Activated naive CD8-positive, alpha-beta T cell treated with anti-CD3 and anti-CD28 coated beads for 36 hours (primary cell): ENCODE measurements at places on chromosomes 3 and 15. TPM values are rescaled to one million over a fixed set of nuclear protein-coding genes. Genes with fewer than 3 reads are reported as not detected.

DNA sequence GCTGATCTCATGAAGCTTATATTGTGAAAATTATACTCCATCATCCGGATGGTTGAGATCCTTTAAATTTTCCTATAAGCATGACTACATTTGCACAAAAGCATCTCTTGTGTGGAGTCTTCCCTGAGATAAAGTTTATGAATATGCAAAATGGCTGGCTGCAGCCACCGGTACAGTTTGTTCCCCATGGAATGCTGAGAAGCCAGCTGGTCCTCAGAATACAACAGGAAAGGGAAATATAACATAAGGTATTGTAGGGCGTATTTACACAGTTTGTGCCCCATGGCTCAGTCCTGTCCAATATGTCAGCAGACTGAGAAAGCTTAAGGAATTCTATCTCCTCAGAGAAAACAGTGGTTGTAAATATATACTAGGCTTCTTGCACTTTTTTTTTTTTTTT is 468.6 kb downstream of the CNTN6 start:
- no peak for DNase-seq

GRCh38 chr15:95269242-95270183 is 1038.2 kb downstream of the MCTP2 start:
- DNase-seq, result no peak

DNA sequence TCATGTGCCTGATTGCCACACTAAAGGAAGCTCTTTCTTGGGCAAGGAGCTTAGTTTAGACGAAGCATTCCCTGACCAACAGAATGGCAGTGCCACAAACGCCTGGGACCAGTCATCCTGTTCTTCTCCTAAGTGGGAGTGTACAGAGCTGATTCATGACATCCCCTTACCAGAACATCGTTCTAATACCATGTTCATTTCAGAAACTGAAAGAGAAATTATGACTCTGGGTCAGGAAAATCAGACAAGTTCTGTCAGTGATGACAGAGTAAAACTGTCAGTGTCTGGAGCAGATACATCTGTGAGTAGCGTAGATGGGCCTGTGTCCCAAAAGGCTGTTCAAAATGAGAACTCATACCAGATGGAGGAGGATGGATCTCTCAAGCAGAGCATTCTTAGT is 18.4 kb downstream of the SENP5 start:
- no peak for DNase-seq

DNA sequence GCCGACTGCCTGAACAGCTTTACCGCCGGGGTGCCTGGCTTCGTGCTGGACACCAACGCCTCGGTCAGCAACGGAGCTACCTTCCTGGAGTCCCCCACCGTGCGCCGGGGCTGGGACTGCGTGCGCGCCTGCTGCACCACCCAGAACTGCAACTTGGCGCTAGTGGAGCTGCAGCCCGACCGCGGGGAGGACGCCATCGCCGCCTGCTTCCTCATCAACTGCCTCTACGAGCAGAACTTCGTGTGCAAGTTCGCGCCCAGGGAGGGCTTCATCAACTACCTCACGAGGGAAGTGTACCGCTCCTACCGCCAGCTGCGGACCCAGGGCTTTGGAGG is 815 bp downstream of the SPINT1 start:
- peak; percentile 39 for DNase-seq

The ITIH4 gene
- 4.8 TPM for total RNA-seq

DNA sequence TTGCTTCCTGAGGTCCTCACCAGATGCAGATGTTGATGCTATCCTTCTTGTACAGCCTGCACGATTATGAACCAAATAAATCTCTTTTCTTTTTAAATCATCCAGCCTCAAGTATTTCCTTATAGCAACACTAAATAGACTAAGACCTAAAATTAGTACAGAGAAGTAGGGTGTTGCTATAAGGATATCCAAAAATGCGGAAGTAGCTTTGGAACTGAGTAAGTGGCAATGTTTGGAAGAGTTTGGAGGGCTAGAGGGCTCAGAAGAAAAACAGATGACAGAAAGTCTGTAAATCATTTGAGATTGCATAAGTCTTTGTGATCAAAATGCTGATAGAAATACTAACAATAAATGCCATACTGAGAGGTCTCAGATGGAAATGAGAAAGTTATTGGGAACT is 894.9 kb downstream of the DIPK2A start:
- DNase-seq, result no peak

The GOLGA8T gene
- not detected for total RNA-seq

- no peak for DNase-seq
Measured at GRCh38 chr3:186152361-186152798, 43.5 kb upstream of the ETV5 start.

The TAMM41 gene
- 26.9 TPM for total RNA-seq

DNA sequence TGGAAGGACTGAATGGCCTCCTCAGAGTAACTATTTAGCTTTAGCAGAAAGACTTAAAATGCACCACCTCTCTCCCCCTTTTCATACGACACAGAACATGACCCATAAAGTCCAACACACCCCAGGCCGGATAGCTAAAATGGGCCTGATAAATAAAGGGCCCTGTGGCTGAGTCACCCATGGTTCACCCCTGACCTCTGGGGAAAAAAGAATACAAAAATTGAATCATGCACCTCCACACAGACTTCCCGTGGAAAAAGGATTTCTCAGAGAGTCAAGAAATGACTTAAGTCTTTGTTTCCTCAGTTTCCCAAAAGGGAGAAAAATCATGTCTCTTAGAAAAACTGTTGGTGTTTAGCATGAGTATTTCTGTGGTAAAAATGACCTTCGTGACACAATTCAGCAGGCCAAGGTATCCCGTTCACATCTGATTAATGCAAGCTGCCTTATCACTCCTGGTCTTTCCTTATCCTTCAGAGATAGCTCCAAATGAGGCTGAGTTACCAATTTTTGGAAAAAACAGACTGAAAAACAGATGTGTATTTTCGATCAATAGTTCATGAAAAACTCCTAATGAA is 34.0 kb upstream of the ARHGEF3 start:
- no peak for DNase-seq

GRCh38 chr3:16378920-16379319 is 113.9 kb downstream of the OXNAD1 start:
- DNase-seq, result no peak

The ROBO1 gene
- 13.8 TPM for total RNA-seq

- DNase-seq, result no peak
Measured at GRCh38 chr15:31062911-31063310, 38.6 kb downstream of the TRPM1 start.

GRCh38 chr3:11199902-11200845 is 45.9 kb downstream of the HRH1 start:
- DNase-seq, result no peak

The CFAP100 gene
- not detected for total RNA-seq

- DNase-seq, result no peak
Measured at GRCh38 chr3:168517249-168518071, 421.7 kb upstream of the GOLIM4 start.

- DNase-seq, result no peak
Measured at GRCh38 chr3:196677353-196677752, 34.7 kb downstream of the CEP19 start.

GRCh38 chr3:57279685-57280084 is 12.8 kb downstream of the ASB14 start:
- no peak for DNase-seq

The CSPG4 gene
- not detected for total RNA-seq

GRCh38 chr3:32951410-32951811 is at the start of gene CCR4:
Gene CCR4 (plus strand): TSS chr3:32951644. CDS start chr3:32953423, 1,779 bp downstream.
- DNase-seq, result peak; percentile 21

- DNase-seq, result no peak
Measured at GRCh38 chr15:74222240-74223119, 13.6 kb upstream of the CCDC33 start.

GRCh38 chr15:78702609-78703333 is 61.8 kb upstream of the CHRNB4 start:
- DNase-seq, result no peak

- DNase-seq, result no peak
Measured at GRCh38 chr3:48576647-48577046, 13.1 kb upstream of the UCN2 start.

The PKM gene
- 2,301 TPM for total RNA-seq
